Right hindlimb (tissue), 1 donor: ENCODE measurements at places on chromosomes 6 and 20.

GRCh38 chr6:168583821-168584220 lies 142.8 kb downstream of the SMOC2 start:
- DNase-seq: no peak

DNA sequence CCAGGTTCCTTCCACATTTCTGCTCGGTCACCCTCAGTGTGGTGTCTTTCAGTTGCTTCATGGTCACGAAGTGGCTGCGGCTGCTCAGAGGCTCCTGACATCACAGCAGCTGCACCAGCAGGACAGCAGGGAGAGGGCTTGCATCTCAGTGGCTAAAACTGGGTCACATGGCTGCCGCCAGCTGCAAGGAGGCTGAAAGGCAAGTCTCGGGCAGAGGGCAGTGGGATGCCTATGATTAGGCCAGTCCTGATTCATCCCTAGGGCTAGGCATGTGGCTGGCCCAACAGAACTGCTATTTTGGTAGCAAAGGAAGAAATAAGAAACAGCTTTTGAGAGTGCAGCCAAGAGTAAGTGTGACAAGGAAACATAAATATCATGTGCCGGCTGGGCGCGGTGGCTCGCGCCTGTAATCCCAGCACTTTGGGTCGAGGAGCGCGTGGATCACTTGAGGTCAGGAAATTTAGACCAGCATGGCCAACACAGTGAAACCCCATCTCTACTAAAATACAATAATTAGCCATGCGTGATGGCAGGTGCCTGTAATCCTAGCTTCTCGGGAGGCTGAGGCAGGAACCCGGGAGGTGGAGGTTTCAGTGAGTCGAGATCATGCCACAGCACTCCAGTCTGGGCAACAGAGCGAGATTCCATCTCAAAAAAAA lies 46.6 kb downstream of the RBM38 start:
- DNase-seq: no peak

- DNase-seq: no peak
Measured at GRCh38 chr6:110544472-110544871, 68.1 kb upstream of the SLC22A16 start.

DNA sequence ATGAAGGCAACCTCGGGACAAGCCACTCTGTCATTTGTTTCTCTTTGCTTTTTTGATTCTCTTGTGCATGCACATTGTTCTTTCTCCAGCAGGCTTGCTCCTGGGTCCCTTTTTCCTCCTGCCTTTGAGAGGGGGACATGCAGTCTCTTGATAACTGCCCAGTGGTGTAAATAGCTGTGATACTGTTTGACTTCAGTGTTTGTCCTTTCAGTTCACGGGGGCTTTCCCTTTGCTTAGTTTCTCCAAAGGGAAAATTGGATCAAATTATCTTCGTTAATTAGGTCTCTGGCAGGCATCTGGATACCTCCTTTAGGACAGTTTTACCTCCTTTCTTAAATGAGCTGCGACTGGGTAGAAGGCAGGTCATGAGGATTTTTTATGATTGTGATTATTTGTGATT lies 41.5 kb downstream of the RALGAPB start:
- no peak for DNase-seq

DNA sequence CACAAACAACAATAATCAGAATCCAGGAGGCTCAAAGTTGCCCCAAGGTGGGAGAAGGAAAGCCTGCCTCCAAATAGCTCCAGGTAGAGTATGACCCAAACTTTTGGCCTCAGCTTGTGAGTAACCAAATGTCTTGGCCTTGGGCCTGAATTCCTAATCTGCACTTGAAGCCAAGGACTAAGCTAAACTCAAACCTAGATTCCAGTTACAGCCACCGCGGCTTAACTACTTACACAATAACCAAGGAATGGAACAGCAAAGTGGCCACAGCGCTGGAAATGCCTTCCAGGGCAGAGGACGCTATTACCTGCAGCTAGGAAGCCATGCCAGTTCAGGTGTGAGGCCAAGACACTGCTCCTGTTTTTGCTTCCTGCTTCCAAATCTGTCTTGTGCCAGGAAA lies 4.6 kb downstream of the NINL start:
- DNase-seq: no peak
